Activated naive CD8-positive, alpha-beta T cell treated with anti-CD3 and anti-CD28 coated beads, Interleukin-2, amount 10 ng/mL, durations not matched to agents 7 days and 5 days (primary cell): ENCODE measurements at places on chromosomes 3 and 15.

DNA sequence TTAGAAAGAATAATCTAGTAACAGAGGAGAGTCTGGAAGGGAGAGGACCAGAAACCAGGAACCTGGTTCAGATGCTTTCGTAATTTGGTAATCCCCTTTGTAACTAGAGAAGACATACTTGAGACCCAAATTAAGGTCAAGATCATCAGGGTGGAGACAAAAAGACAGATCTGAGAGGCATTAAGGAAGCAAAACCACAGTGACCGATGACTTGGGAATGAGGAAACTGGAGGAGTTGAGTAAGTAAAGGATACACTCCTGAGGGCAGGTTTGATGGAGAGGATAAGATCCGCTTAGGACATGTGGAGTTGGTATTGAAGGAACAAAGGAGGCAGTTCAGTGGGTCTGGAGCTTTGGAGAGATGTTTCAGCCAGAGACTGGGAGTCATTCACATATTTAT is 23.6 kb upstream of the BCL2A1 start:
- peaks cover 5% of the 10 kb centered on the region for H3K4me1 ChIP-seq
- no peak overlapping the region for H3K4me3 ChIP-seq
- H3K36me3 ChIP-seq, result no peaks in the 10 kb centered on the region
- no peak for DNase-seq
- H3K27me3 ChIP-seq, result peaks cover 5% of the 10 kb centered on the region

DNA sequence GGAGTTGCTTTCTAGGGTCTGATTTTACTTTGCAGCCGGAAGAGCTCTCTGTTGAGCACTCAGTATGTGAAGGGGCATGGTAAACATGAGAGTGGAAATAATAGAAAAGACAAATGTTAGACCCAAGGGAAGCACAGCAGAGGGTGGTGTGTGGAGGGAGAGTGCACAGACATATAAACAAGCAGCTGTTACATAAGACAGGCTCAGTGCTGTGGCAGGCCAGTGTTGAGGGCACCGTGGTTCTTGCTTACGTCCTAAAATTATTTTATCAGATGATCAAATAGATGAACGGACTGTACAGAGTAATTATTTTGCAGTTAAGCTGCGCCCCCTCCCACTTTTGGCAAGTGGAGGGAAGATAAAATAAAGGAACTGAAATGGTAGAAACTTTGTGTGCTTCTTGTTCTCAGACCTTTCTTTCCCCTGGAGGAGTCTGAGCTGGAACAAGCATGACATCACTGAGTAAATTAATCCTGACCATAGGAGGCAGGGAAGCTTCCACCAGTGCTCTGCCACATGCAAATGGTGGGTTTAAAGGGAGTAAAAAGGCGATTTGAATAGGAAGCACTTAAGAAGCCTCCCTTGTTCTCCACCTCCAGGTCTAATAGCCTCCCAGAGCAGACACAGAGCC is 205.6 kb downstream of the IL20RB start:
- no peaks in the 10 kb centered on the region for H3K36me3 ChIP-seq
- no peak for DNase-seq
- H3K4me3 ChIP-seq, result no peak overlapping the region

DNA sequence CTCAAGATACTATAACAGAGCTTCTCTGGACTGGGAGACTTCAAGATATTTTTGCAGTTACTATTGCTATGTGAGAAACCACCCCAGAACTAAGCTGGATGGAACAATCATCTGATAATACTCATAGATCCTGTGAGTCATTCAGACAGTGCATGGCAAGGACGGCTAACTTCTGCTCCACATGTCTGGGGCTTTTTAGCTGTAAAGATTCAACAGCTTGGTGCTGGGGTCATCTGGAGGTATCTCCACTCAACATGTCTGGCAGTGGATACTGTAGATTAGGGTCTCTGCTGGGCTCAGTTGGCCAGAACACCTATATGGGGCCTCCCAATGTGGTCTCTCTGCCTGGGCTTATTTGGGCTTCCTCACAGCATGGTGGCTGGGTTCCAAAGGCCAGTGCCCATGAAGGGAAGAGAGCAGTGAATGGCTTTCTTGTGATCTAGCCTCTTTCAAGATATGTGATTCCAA is 117.3 kb upstream of the SLC7A14 start:
- H3K4me1 ChIP-seq, result no peaks in the 10 kb centered on the region
- H3K27me3 ChIP-seq, result peaks cover 6% of the 10 kb centered on the region
- H3K4me3 ChIP-seq, result no peak overlapping the region
- H3K36me3 ChIP-seq, result no peaks in the 10 kb centered on the region
- no peak for DNase-seq

GRCh38 chr15:99076555-99077308 is 28.1 kb upstream of the SYNM start:
- peak overlapping the region; percentile 83 for H3K4me3 ChIP-seq
- peaks cover 17% of the 10 kb centered on the region for H3K27me3 ChIP-seq
- DNase-seq, result no peak
- H3K36me3 ChIP-seq, result no peaks in the 10 kb centered on the region

DNA sequence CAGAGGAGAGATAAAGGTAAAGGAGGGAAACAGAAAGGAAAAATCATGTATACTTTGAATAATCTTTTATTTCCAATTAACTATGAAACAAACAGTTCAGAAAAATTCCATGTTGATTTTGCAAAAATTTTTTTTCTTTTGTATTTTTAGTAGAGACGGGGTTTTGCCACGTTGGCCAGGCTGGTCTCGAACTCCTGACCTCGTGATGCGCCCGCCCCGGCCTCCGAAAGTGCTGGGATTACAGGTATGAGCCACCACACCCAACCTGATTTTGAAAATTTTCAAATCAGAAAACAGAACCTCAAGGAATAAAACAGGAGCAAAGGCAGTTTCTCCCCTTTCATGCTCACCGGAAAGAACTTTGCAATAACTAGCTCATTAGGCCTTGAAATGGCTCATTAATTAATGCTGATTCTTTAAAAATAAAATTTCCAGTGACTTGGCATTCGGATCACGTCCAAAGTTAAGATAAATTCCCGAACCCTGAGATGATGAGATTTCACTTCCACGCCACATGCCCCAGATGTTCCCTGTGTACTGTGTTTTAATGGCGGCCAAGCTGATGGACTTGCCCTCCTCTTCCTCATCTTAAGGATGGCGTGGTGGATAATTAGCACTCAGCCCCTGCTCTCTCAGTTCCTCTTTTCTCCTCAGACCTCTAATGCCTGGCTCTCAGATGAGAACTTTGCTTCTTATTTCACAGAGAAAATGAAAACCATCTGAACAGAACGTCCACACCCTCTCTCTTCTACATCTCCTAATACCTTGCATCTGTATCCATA is 10.8 kb downstream of the BCL2L10 start:
- H3K27ac ChIP-seq, result no peak overlapping the region
- DNase-seq, result no peak
- no peak overlapping the region for H3K4me3 ChIP-seq
- peaks cover 10% of the 10 kb centered on the region for H3K27me3 ChIP-seq
- no peaks in the 10 kb centered on the region for H3K36me3 ChIP-seq
- H3K4me1 ChIP-seq, result peaks cover 10% of the 10 kb centered on the region

GRCh38 chr3:58899159-58899952 is 150.5 kb downstream of the CFAP20DC start:
- no peak overlapping the region for H3K27ac ChIP-seq
- DNase-seq, result no peak
- no peak overlapping the region for H3K4me3 ChIP-seq
- H3K4me1 ChIP-seq, result peaks cover 9% of the 10 kb centered on the region
- no peaks in the 10 kb centered on the region for H3K36me3 ChIP-seq
- peaks cover 5% of the 10 kb centered on the region for H3K27me3 ChIP-seq

- DNase-seq, result no peak
- H3K36me3 ChIP-seq, result no peaks in the 10 kb centered on the region
Measured at GRCh38 chr3:165519687-165520086, 317.5 kb downstream of the BCHE start.

- no peak for DNase-seq
- no peak overlapping the region for H3K27ac ChIP-seq
- no peak overlapping the region for H3K4me3 ChIP-seq
- no peaks in the 10 kb centered on the region for H3K4me1 ChIP-seq
- H3K36me3 ChIP-seq, result no peaks in the 10 kb centered on the region
Measured at GRCh38 chr3:339351-339750, 142.8 kb downstream of the CHL1 start.

- H3K4me1 ChIP-seq, result peaks cover 4% of the 10 kb centered on the region
- no peaks in the 10 kb centered on the region for H3K36me3 ChIP-seq
- H3K4me3 ChIP-seq, result no peak overlapping the region
Measured at GRCh38 chr3:39519554-39520288, 52.2 kb downstream of the MOBP start.

DNA sequence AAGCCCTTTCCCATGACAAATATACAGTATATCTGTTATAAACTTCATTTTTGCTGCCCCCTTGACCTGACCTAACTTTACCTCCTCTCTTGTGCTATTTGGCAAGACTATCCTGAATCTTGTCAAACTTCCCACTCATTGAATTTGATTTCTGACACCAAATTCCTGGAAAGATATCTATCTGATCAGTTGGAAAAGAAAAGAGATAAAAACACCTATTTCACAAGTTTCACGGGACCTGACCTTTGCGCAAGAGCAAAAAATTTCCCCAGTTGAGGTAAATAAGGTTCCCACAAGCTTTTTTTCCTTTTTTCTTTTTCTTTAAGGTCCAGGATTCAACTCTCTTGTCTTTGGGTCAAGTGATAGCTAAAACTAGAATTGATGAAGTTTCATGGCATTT is 189.2 kb upstream of the LPP start:
- H3K4me3 ChIP-seq, result no peak overlapping the region
- H3K27me3 ChIP-seq, result no peaks in the 10 kb centered on the region
- peaks cover 27% of the 10 kb centered on the region for H3K4me1 ChIP-seq
- H3K27ac ChIP-seq, result no peak overlapping the region
- no peak for DNase-seq

DNA sequence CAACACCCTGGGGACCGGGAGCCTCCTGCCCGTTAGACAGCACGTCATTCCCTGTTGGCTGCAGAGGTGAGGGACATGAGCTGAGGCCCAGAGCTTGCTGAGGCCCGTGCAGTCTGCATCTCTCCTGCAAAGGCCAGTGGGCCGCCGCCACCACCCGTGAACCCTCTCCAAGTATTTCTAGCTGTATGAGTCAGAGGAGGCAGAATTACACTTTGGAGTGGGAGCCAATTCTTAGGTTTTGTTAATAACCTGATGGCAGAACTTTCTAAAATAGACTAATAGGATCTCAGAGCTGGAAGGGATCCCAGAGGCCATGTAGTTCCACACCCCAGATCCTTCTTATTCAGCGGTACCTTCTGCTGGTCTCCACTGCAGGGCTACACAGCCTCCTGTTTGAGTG is 335.2 kb upstream of the CTDSPL start:
- DNase-seq, result no peak
- H3K4me3 ChIP-seq, result no peak overlapping the region
- no peaks in the 10 kb centered on the region for H3K36me3 ChIP-seq
- H3K4me1 ChIP-seq, result peaks cover 2% of the 10 kb centered on the region
- no peak overlapping the region for H3K27ac ChIP-seq

DNA sequence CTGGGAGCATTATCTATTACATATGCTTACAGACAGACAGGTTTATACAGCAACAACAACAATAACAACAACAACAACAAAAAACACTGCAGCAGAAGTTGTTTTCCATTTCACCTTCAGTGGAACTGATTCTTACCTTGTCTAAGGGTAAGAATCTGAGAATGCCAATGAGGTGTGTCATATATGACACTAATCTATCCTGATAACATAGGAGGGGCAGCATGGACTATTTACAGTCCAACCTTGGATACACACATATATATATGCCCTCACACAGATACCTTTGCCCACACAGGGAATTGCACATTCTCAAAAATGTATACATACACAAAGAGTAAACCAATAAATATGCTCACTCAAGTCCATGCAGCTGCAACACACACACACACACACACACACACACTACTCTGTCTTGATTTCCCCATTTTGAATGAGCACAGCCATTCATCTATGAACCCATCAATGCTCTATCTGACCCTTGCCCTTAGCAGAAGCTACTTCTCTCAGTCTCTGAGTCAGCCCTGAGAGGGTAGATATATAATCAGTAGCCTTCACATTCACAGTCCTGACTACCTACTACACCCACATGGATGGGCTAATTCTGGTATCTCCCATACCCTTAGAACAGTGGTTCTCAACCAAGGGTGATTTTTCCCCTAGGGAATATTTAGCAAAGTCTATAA is 9.7 kb upstream of the TRANK1 start:
- peaks cover 9% of the 10 kb centered on the region for H3K27me3 ChIP-seq
- no peak overlapping the region for H3K4me3 ChIP-seq
- DNase-seq, result no peak
- H3K4me1 ChIP-seq, result peaks cover 6% of the 10 kb centered on the region
- no peak overlapping the region for H3K27ac ChIP-seq
- no peaks in the 10 kb centered on the region for H3K36me3 ChIP-seq

GRCh38 chr3:85935171-85935570 is 976.4 kb downstream of the CADM2 start:
- no peaks in the 10 kb centered on the region for H3K36me3 ChIP-seq
- no peak overlapping the region for H3K27ac ChIP-seq
- H3K4me1 ChIP-seq, result no peaks in the 10 kb centered on the region
- H3K27me3 ChIP-seq, result no peaks in the 10 kb centered on the region

DNA sequence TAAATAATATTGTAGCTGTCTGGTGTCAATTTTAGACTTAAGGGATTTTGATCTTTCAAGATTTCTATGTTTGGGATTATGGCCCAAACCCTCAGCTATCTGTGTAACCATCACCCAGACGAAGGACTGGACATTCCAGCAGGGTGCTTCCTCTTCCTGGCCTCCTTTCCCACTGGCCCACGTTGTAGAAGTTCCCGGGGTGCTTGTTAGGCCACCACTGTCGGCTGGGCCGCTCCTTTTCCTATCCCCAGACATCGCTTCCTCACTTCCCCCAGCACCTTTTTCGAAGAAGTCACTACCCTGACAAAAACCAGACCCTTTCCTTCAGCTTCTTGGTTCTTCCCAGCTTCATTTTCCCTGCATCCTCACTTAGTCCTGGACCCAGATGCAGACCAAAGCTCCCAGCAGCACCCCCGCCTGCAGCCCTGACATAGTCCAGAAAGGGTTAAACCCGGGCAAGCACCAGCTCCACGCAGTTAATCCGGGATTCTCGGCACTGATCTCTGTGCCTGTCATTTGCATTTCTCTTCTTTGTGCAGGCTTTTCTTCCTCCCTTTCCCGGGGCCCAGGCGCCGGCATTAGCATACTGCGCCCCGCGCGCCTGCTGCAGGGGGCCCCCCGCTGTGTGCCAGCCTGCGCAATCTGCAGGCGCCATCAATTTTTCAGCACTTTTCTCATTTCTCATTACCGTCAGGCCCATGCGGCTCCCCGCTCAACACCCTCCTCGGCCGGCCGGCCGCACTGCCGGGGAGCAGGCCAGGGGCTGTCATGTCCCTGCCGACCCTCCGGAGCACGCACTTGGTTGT is 90.6 kb downstream of the ZNF621 start:
- no peaks in the 10 kb centered on the region for H3K4me1 ChIP-seq
- H3K4me3 ChIP-seq, result no peak overlapping the region
- peaks cover 40% of the 10 kb centered on the region for H3K27me3 ChIP-seq
- no peak for DNase-seq

- no peak overlapping the region for H3K27ac ChIP-seq
- DNase-seq, result no peak
- peaks cover 13% of the 10 kb centered on the region for H3K27me3 ChIP-seq
- no peaks in the 10 kb centered on the region for H3K36me3 ChIP-seq
- H3K4me1 ChIP-seq, result no peaks in the 10 kb centered on the region
Measured at GRCh38 chr3:126517986-126518778, 609 bp upstream of the UROC1 start.
